ENCODE measurements at places on chromosomes 7 and 10. TPM values are rescaled to one million over a fixed set of nuclear protein-coding genes. Genes with fewer than 3 reads are reported as not detected.

The SLC18A2 gene
- 0.10 TPM for total RNA-seq

- DNase-seq: no peak
Observed at GRCh38 chr7:51046482-51046881, 263.8 kb upstream of the GRB10 start.

The CLIP2 gene
- total RNA-seq: 29.1 TPM

DNA sequence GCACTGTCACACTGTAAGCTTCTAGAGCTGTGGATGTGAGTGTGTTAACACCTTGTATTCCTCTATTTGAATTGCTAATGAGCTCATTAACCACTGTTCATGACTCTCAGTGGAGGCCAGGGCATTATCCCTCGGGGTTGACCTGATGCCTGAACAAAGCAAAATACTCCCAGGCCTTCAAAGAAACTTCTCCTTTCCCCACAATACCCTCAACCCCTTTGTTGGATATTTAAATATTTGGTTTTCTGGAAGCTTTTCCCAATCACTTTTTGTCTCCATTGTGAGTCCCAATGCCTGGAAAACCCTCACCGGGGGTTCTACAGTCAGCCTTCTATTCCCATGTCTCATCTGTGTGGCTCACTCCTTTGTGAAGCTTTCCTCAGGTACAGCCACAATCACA lies 780.1 kb downstream of the PHTF2 start:
- DNase-seq: no peak

The HTRA1 gene
- 1.0 TPM for total RNA-seq

- DNase-seq: no peak
Observed at GRCh38 chr10:103429647-103430046, 22.5 kb downstream of the CALHM2 start.

The ENKUR gene
- total RNA-seq: not detected

Data from SJCRH30 (cell line).